H1 (cell line): ENCODE measurements at places on chromosomes 7 and 10.

DNA sequence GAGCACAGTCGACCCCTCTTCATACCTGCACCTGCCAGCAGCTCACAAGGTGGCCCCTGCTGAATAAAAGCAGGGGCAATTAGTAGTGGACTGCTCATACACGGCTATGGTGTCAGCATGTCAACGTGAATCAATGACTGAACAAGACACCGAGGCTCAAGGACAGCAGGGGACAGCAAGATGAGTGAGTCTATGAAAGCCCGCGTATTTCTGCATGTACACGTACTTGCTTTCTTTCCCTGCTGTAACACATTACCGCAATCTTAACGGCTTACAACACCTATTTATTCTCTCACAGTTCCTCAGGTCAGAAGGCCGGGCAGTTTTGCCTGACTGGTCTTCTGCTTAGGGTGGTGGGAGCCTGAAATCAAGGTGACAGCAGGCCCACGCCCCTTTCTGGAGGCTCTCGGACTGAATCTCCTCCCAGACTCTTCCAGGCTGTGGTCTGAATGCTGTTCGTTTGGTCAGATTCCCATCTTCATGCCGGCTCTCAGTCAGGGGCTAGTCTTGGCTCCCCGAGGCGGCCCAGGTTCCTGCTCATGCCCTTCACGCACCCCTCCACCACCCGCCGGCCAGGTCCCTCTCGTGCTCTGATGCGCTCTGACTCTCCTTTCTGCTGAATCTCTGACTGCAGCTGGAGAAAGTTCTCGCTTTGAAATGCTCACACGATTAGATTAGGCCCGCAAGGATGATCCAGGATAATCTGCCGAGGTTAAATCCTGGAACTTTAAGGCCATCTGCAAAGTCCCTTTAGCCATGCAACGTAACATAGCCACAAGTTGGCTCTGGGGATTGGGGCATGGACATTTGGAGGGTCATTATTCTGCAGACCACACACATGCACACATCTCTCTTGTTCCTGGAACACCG, 7.8 kb upstream of the PPP2R2D start:
- H3K27ac ChIP-seq, result no peak overlapping the region
- H3K4me3 ChIP-seq, result no peak overlapping the region
- no peak for DNase-seq
- H3K36me3 ChIP-seq, result no peaks in the 10 kb centered on the region

DNA sequence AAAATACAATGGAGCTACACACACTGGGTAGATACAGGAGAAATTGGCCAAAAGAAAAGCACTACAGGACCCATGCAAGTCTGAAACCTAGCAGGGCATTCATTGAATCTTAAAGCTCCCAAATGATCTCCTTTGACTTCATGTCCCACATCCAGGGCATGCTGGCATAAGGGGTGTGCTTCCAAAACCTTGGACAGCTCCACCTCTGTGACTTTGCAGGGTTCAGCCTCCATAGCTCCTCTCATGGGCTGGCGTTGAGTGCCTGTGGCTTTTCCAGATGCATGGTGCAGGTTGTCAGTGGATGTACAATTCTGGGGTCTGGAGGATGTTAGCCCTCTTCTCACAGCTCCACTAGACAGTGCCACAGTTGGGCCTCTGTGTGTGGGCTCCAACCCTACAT, 626.3 kb upstream of the POT1 start:
- no peak overlapping the region for H3K27ac ChIP-seq
- no peaks in the 10 kb centered on the region for H3K27me3 ChIP-seq
- H3K4me3 ChIP-seq, result no peak overlapping the region
- no peaks in the 10 kb centered on the region for H3K36me3 ChIP-seq
- DNase-seq, result no peak
- no peaks in the 10 kb centered on the region for H3K4me1 ChIP-seq

DNA sequence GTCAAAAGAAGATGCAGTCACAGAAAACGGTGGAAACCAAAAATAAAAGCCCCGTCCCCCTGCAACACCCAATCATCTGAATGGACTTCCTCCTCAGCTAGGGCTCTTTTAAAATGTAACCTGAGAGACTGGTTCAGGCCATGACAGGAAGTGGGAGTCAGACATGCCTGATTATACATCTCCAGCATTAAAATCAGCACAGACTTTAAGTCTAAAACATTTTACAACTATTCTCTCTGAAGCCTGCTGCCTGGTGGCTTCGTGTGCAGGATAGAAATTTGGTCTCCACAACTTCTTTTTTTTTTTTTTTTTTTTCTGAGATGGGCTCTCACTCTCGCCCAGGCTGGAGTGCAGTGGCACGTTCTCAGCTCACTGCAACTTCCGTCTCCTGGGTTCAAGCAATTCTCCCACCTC, 30.3 kb downstream of the HACD1 start:
- H3K36me3 ChIP-seq, result no peaks in the 10 kb centered on the region
- H3K4me1 ChIP-seq, result no peaks in the 10 kb centered on the region
- no peak overlapping the region for H3K4me3 ChIP-seq
- H3K27ac ChIP-seq, result no peak overlapping the region
- no peaks in the 10 kb centered on the region for H3K27me3 ChIP-seq

DNA sequence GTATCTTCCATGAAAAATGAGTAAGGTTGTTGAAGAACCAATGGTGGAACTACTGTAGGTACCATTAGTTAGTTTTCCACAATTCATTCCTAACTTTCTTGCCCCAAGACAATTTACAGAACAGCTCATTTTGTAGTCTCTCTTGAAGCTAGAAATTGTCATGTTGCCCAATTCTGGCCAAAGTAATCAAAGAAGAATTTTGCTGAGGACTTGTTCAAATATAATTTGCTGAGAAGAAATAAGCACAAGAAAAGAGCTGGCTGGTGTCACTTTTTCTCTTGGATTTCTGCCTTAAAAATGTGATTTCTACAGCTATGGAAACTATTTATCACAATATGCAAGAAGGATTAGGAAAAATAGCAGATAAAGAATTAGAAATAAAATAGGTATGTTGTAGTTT, 199.2 kb upstream of the SEMA3A start:
- H3K27me3 ChIP-seq, result no peaks in the 10 kb centered on the region
- H3K4me3 ChIP-seq, result no peak overlapping the region
- no peak for DNase-seq
- H3K4me1 ChIP-seq, result no peaks in the 10 kb centered on the region

DNA sequence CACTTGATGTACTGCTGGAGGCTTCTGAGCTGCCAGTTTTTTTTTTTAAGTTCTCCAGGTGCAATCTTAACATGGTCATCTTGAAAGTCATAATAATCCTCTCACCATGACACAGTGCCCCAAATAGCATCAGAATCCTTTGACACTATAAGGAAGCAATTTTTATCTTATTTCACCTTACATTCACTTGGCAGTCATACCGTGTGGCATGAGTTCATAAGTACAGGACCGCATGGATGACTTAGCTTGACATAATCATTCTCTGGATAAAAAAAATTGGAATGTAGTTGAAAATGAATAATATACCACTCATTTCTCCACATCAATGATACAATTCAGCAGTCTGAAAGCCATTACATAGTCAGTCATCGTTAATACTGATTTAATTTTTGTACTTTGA, 25.6 kb upstream of the TMEM196 start:
- H3K4me3 ChIP-seq, result no peak overlapping the region
- H3K4me1 ChIP-seq, result no peaks in the 10 kb centered on the region

DNA sequence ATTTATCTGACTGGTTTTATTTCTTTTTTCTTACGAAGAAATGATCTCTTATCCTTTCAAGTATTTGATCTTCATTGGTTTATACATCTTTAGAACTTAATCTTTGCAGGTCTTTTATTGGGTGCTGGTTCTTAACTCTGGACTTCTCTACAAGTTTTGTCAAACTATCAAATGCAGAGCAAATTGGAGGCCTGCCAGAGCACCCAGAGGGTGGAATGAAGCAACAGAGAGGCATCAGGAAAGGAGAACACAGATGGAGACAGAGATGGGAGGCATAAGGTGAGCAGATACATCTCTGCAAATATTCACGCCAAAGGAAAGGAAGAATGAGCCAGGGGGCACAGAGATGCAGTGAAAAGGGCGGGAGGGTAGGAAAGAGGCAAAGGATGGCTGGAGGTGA, 130.3 kb downstream of the PKD1L1 start:
- H3K36me3 ChIP-seq, result no peaks in the 10 kb centered on the region
- no peak overlapping the region for H3K27ac ChIP-seq
- H3K4me1 ChIP-seq, result 0 out of 2 replicates have a peak, but pooled peaks cover 5% of the 10 kb centered on the region
- DNase-seq, result no peak

DNA sequence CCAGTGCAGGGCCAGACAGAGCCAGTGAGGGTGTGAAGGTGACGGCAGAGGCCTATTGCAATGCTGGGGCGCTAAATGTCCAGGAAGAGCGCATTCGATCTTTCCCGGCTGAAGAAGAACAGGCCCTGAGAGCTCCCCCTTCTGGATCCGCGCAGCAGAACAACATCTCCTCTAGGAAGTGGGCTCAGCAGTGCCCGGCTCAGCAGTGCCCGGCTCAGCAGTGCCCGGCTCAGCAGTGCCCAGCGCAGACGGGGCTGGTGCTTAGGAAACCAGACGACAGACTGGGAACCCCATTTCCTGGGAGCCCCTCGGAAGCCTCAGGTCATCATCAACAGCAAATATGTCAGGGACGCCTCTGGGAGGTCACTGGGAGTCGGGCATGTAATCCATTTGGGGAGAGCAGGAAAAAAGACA, 4.7 kb upstream of the NOS3 start:
- H3K4me1 ChIP-seq, result peaks cover 3% of the 10 kb centered on the region; the same call in 1 of the 2 replicates
- 0 out of 2 replicates have a peak, but pooled peaks cover 8% of the 10 kb centered on the region for H3K27me3 ChIP-seq
- no peak overlapping the region for H3K27ac ChIP-seq
- no peaks in the 10 kb centered on the region for H3K36me3 ChIP-seq

- no peaks in the 10 kb centered on the region for H3K36me3 ChIP-seq
Measured at GRCh38 chr7:105010504-105011130, 3.4 kb upstream of the KMT2E start.

GRCh38 chr10:86644152-86644793, 10.1 kb upstream of the OPN4 start:
- no peaks in the 10 kb centered on the region for H3K4me1 ChIP-seq
- peak; percentile 50 for DNase-seq
- no peaks in the 10 kb centered on the region for H3K36me3 ChIP-seq

DNA sequence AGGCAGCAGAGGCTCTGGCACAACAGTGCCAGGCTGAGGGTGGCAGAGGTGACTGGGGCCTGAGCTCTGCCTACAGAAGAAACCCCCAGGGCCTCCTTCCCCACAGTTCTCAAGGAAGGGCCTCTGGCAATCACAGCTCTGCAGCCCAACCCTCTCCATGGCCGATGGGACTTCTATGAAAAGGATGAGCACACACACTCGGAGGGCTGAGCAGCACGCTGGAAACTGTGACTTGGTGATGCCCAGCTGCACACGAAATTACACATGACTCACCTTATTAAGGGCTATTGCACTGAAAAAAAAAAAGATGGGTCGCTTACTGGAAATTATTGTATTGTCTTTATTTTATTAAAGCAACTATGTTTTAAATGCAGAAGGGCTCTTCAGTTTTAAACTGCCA, 42.9 kb upstream of the LRRC18 start:
- H3K36me3 ChIP-seq, result no peaks in the 10 kb centered on the region
- H3K27ac ChIP-seq, result no peak overlapping the region
- no peaks in the 10 kb centered on the region for H3K4me1 ChIP-seq

DNA sequence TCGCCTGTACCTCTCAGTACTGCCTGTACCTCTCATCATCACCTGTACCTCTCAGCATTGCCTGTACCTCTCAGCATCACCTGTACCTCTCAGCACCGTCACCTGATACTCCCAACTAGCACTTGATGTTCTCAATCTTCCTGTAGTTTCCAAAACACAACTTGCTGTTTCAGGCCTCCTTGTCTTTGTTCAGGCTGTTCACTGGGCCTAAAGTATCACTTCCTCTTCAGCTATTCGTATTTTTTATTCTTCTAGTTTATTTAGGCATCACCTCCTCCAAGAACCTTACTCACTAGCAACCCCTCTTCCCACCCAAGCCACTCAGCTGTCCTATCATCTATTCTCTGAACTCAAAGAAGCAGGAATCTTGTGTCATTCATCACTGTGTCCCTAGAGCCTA, 24.1 kb downstream of the OR6B1 start:
- no peaks in the 10 kb centered on the region for H3K4me1 ChIP-seq
- H3K27ac ChIP-seq, result no peak overlapping the region
- no peaks in the 10 kb centered on the region for H3K36me3 ChIP-seq
- no peak overlapping the region for H3K4me3 ChIP-seq

GRCh38 chr7:45052011-45052410, 36.8 kb downstream of the NACAD start:
- no peaks in the 10 kb centered on the region for H3K4me1 ChIP-seq
- DNase-seq, result no peak
- H3K27me3 ChIP-seq, result no peaks in the 10 kb centered on the region

GRCh38 chr10:18583575-18584270, 67.7 kb downstream of the NSUN6 start:
- H3K27me3 ChIP-seq, result no peaks in the 10 kb centered on the region
- H3K4me3 ChIP-seq, result no peak overlapping the region
- DNase-seq, result no peak

- peaks cover under 1% of the 10 kb centered on the region for H3K27me3 ChIP-seq
- H3K4me1 ChIP-seq, result no peaks in the 10 kb centered on the region
- H3K27ac ChIP-seq, result no peak overlapping the region
Measured at GRCh38 chr10:76667408-76668370, 969.9 kb downstream of the KCNMA1 start.
